ENCODE measurements at places on chromosomes 2 and 18. TPM values are rescaled to one million over a fixed set of nuclear protein-coding genes. Genes with fewer than 3 reads are reported as not detected.

PPP3R1 gene
- total RNA-seq, result 20.1 TPM

CCDC141 gene
- total RNA-seq, result 1.2 TPM

DNA sequence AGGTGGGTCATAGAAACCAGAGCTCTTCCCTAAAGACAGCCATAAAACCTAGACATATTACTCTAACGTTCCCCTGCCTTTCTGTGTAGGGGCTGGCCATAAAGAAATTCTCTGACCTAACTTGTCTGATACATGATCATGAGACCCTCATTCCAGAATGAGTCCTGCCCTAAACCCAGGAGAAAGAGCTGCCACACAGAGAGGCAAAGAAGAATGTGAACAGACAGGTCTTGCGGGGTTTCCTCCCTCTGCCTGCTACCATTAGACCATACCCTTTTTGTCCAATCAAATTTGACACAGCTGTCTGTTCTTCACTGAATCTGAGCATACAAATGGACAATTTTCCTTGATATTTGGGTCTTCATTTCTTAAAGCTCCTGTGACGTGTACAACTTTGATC, 198.8 kb upstream of the LHCGR start:
- DNase-seq, result no peak

GRCh38 chr18:8224576-8224975, 384.7 kb upstream of the RAB12 start:
- no peak for DNase-seq

DNA sequence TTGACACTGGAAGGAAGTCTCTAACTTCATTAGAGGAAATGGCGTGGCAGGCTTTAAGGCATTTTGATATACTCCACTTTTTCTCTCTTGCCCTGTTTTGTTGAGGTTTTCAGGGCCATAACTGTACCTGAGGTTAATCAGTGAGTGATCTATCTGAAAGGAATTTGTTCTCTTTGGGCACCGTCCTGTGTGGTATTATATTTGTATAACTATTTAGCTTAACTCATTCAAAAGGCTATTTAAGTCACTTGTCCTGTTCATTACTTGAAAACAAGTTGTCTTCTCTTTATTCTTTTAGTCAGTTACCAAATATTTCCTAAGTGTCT, 180.4 kb downstream of the NEDD4L start:
- DNase-seq, result no peak

DNA sequence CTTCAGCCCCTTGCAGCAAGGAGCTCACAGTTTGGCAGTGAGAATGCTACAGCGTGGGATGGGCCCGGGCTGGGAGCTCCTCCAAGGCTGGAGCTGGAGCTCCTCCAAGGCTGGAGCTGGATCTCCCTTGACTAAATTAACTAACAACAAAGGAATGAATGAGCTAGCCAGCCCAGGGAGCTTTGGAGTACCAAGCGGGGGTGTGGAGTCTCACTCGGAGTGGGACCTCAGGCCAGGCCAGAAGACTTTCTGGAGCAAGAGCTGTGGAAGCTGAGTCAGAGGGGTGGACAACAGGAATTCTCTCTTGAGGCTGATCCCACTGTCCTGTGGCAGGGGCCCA, 244.7 kb upstream of the HS6ST1 start:
- DNase-seq, result no peak

DNA sequence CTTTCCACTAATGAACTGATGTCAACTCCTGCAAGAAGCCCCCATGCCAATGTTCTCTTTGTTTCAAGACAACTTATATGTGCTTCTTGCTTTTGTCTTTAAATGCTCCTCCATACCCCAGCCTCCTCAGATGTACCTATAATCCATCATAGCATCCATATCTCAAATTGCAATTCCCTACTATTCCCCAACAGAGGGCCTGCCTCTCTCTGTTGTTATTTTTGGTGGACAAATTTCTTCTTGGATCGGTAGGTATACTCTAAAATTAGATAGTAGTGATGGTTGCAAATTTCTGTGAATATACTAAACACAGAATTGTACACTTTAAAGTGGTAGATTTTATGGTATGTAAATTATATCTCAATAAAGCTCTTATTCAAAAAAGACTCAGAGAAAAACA, 820.1 kb downstream of the METTL4 start:
- DNase-seq, result no peak

GRCh38 chr2:204570421-204570820, 25.1 kb downstream of the PARD3B start:
- no peak for DNase-seq

DNA sequence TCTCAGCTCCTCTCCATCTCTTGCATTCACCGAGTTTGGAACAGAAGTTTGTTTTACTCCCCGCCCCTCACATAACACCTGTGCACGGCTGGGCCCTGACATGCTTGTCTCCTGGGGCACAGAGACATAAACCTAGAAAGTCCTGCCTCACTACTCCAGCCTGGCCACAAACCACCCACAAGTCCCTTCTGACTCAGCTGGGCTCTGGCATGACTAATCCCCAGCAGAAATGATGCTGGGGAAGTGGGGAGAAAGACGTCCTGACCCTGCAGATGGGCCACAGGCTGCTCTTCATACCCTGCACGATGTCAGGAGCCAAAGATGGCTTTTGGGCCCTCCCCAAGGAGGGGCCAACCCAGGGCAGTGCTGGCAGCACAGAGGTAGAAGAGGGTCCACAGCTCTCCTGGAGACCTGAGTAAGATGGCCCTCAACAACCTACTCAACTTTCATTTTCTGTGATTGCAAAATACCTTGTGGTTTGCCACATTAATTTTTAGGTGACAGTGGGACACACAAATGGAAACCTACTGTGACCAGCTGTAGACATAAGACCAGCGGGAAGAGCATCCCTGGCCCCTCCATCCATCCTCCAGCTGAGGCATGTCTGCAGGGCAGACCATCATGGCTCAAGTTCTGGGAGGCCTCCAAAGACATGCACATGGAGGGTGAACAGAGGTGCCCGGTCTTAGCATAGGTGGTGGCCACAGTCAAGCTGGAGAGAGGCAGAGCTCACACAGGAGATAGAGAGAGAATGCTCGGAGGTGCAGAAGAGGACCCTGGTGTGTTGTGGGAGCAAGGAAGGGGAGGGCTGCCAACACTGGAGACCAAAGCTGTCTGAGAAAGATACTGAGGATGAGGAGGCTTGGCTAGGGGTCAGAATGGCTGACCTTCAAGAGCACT, 40.0 kb downstream of the DNMT3A start:
- DNase-seq, result no peak

GRCh38 chr2:20208476-20208859, 16.5 kb downstream of the SDC1 start:
- no peak for DNase-seq

GRCh38 chr2:172096626-172097547, 5.8 kb downstream of the DLX2 start:
- DNase-seq, result peak; percentile 82

- no peak for DNase-seq
These were observed 138.4 kb downstream of the RPIA start for GRCh38 chr2:88829607-88830463.

DNA sequence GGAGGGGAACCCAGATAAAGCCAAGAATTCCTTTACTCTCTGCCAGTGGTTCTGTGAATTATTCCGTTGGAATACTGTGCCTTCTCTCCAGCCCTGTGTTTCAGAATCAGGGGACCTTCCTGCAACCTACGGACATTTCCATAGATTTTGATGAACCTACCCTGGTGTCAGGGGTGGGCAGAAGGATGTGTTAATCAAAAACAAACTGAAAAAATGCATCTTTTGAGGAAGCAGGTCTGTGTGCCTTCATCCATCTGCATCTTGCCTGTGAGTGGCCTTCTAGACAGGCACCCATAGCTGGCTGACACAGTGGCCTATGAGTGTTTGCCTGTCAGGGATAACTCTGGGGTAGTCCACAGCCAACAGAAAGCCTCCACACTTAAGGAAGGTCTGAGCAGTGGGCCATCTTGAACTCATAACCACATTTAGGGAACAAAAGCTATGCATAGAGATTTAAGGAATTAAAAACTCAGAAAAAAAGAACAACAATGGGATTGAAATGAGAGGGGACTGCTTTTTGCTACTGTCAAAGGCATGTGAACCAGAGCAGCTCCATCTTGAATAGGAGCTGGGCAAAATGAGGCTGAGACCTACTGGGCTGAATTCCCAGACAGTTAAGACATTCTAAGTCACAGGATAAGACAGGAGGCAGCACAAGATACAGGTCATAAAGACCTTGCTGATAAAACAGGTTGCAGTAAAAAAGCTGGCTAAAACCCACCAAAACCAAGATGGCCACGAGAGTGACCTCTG, 45.9 kb upstream of the ITGA6 start:
- DNase-seq, result no peak
